ENCODE measurements at places on chromosomes 2 and 18.

- DNase-seq: no peak
These were observed 161.1 kb downstream of the ARL4C start for GRCh38 chr2:234335661-234336228.

DNA sequence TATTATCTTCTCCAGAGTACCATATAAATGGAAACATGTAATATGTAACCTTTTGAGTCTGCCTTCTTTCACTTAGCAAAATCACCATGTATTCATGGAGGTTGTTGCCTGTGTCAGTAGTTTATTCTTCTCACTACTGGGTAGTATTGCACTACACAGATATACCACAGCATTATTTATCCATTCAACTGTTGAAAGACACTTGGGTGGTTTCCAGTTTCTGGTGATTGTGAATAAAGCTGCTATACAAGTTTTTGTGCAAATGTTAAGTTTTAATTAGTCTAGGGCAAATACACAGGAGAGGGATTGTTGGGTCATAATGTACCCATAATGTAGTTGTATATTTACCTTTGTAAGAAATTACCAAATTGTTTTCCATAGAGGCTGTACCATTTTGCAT is 29.6 kb upstream of the RPRD1A start:
- DNase-seq: no peak

DNA sequence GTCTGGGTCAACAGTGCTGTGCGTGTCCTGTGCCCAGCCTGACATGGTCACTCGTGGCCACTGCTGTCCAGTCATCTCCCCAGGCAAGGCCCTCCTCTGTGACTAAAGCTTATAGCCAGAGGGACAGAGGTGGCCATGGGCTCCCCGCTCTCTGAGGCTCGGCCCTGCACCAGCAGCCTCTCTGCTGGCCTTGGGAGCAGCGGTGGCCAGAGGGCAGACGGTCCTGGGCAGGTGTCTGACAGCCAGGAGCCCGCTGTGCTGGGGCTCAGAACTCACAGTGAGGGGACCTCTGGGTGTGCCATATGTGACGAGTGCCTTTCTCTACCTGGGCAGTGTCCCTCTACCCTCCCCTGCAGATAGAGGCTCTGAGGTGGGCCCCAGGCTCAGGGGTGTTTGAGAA is 98.7 kb downstream of the FAM210A start:
- DNase-seq: no peak

- no peak for DNase-seq
These were observed 73.7 kb upstream of the LAPTM4A start for GRCh38 chr2:20125164-20125563.

DNA sequence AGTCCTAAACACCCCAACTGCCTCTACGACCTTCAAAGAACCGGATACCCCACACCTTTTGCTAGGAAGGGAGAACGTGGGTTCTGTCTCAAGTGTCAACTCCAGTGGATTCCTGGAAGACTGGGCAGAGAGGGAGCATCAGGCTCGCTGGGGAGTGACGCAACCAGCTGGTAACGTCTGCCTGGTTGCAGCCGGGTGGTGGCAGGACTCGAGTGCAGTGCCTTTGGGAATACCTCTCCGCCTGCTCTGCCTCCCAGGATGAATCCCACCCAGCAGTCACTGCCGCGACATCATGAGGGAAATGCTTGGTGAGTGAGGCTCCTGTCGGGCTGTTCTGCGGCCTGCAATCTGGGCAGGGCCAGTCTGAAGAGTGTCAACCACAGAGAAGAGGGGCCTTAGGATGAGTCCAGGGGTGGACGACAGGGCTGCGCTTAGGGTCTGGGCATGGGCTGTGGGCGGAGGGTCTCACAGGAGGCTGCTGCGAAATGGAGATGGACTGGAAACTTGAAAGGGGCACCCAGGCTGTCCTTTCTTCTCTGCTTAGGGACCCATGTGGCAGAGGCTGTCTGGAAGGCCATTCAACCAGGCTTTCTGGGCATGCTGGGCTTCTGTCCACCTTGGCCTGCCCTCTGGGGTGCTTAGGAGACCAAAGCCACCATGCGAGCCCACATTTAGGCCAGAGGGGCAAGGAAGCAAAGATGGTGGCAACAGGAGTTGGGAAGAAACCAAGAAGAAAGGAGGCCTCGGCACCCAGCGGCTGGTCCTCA is 12.9 kb downstream of the GPR17 start:
- no peak for DNase-seq

DNA sequence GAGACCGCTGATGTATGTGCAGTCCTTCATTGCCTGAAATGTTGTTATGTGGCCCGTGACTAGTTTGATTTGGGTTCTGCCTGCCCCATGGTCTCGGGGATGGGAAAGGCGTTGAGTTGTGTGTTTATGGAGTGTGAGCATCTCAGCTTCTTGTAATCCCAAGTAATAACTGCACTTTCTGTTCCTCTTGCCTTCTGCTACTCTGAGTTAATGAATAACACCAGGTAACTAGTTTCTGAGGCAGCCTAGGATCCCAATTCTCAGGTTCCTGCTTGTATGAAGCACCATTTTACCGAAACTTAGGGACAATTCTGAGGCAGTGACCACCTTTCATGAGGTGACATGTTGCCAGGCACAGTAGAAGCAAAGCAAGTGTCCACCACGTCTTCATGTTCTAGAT is 170.0 kb downstream of the ALK start:
- DNase-seq: no peak

DNA sequence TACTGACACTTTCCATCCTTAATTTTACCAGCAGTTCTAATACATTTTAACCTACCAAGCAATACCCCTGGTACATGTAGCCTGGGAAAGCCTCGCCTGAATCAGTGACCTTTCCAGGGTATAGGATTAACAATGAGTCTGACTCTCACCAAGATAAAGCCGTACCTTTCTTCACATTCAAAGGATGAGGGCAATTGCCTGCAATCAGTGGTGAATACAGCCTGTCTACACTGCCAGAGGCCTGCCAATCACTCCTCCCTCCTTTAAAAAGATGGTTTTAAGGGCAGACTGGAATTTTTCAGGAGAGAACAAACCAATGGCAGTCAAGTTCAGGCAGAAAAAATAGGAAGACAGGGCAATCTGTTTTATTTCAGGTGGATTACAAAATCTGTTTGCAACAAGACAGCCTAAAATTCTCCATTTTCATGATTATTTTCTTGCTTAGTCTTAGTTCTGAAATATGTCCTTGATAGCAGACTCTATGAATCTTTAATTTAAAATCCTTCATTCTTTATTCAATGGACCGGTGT is 4.8 kb downstream of the EPHA4 start:
- no peak for DNase-seq
